ENCODE measurements at places on chromosomes 2 and 18.

GRCh38 chr2:54574860-54575247 is 118.7 kb downstream of the SPTBN1 start:
- DNase-seq: no peak

- DNase-seq: no peak
Measured at GRCh38 chr2:29532436-29532835, 388.9 kb downstream of the ALK start.

DNA sequence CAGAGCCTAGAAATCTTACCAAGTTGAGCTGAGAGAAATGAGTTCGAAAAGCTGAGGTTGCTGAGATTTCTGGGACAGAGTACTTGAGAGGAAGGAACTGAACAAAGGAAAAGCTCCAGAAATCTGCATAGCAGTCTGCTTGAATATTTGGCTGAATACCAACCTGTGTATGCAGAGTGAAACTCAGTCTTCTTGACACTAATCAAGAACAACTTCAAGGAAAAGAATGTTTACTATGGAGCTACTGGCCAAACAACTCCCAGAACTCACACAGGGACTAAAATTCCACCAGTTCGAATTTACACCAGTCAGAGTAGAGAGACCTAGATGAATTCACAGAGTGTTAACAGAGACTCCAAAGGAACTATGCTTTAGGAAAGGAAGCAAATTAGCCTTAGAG is 66.5 kb downstream of the USP37 start:
- no peak for DNase-seq

DNA sequence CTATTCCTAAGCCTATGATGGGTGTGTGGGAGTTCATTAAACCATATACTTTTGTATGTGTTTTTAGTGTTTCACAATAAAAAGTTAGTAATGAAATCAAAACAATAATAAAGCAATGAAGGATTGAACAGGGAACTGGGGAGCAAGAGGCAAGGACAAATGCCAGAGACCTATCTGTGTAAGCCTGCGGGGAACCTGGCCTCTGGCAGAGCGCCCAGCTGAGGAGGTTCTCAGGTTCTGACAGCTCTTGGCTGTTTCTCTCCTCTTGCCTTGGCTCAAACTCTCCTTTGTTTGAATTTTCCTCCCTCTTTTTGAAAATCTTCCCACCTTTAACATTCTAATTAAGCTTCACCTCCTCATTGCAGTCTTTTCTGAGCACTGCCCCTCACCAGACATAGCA is 200.0 kb upstream of the NCKAP5 start:
- no peak for DNase-seq

DNA sequence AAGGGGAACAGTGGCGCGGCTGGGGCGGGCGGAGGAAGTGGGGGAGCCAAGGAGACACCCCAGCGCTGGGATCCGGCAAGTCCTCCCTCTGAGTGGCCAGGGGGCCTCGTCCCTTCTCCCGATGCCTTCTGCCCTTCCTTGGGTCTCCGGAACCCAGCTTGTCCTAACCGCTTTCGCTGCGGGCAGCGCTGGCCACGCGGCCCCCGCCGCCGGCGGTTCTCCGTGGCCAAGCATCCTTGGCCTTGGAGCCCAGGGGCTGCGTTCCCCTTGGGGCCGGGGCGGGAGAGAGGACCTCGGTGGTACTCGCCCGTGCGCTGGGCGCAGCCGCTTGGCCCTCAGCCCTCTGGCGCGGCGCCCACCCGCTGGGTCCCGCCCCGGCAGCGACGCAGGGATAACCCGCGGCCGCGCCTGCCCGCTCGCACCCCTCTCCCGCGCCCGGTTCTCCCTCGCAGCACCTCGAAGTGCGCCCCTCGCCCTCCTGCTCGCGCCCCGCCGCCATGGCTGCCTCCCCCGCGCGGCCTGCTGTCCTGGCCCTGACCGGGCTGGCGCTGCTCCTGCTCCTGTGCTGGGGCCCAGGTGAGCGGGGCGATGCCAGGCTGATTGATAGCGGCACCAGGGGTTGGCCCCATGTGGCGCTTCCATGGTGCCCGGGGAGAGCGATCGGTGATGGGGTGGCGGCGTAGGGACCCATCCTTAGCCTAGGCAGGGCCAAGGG is 128.7 kb downstream of the UXS1 start:
- DNase-seq: no peak

DNA sequence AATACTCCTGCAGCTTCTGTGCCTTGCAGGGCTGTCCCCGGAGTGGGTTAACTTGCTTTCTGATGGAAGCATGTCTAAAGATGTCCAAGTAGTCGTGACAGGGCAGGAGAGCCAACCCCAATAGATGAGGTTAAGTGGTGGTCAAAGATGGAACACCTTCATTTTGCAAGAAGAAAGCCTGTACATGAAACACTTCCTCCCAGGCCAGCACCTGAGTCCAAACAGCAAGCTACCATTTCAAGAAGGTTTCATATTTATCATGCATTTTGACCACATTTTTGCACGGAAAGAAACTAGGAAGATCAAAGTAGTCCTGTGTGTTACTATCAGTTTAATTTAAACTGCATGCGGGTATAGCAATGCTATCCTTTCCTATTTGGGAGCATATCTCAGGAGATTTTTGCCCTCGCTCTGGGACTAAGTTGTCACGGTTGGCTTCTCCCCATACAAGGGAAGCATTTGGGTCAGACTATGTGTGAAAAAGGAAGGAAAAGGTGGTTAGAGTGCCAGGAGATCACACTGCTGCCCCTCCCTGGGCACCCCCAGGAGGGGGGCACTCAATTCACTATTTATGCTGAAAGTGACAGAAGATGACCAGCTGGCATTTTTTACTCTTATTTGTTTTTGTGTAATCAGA is 187.6 kb downstream of the ZNF521 start:
- no peak for DNase-seq

DNA sequence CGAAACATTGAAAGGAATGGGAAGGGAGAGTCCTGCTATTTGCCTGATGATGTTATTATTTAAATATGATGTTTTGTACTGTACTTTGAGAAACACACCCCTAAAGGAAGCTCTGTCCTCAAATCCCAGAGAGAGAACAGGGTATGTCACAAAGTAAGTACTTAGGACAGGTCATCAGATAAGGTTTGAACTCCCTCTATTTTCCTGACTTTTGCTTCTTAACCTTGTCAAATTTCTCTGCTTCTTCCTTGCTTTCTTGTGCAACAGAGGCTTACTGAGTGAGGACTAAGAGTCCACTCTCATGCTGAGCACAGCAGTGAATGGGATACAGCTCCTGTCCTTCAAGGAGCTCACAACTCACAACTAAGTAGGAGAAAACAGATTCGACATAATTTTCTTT is 3.7 kb downstream of the DGUOK start:
- DNase-seq: no peak

GRCh38 chr2:215540658-215541057 is 104.8 kb upstream of the FN1 start:
- DNase-seq: no peak

Measured in NCI-H1930 (cell line).